ENCODE measurements at places on chromosomes 5 and 9. TPM values are rescaled to one million over a fixed set of nuclear protein-coding genes. Genes with fewer than 3 reads are reported as not detected.

DNA sequence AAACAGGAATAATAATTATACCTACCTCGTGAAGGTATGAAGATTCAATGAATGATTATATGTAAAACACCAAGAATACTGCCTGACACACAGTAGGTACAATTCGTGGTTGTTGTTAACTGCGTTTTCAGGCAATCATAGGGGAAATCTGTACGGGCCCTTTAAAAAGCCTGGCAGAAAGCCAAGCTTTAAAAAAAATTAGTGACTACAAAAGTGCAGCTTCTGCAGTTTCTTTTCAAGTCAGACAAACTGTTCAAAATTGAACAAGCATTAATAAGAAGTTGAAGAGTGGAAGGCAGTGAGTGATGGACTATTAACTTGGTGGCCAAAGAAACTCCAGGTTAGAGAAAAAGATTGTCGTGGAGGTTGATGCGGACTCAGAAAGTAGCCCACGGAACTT is 85.9 kb upstream of the TRIO start:
- no peak for DNase-seq

GRCh38 chr5:173572431-173573125 is 43.9 kb downstream of the BOD1 start:
- no peak for DNase-seq

DNA sequence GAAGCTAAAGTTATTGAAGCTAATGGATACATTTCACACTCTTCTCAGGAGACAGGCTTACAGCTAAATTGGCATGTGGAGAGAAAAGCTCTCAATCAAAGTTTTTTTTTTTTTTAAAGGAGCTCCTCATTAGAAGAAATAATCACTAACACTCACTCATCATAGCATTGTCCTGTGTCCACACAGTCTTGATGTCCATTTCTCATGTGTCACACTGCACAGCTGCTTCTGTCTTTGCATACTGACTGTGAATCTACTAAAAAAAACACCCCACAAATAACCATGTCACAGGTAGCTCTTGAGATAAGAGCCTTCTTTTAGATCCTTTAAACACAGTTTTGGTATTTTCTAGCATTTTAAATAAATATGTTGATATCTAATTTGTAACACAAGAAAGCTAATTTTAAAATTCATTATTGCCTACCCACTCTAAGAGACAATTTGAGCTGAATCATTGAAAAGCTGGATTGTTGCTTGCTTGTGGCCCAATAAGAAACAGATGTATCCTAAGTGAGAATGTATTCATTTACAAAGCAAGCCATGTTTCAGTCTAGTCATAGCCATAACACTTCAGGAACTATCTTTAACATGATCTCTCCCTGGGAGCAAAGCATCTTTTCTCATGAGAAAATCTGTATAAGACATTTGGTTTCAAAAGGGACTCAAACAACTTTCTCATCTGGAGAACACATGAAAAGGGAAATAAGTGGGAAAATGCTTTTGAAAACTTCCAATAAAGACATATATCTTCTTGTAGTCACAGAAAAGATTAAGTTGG is 48.1 kb upstream of the PCSK1 start:
- no peak for DNase-seq

DNA sequence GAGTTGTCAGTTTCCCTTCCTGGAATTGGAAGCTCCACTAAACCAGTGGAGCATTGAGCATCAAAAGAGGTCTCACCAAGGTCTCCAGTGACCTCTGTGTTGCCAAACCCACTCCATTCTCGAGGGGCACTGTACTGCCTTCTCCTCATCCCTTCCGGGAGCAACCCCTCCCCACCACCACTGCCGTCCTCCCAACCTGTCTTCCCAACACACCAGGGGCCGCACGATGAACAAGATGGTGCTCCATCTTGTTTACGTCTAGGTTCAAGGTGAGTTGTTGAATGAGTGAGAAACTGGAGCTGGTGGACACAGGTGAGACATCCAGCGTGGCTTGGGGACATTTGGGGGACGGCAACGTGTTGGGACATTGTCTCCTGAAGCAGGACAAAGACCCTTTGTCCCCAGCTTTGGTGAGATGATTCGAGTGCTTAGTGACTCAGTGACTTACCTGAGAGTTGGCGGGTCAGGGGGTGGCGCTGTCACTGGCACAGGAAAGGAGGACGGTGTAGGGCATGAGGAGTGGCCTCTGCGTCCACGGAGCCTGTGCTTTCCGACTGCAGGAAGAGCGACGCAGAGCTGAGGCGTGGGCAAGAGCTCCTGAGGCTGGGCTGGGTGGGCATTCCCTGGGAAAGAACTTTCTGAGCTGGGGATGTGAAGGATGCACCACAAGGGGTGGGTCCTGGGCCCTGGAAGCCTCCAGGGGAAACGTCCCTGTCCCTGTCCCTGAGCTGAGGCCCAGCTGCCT is 44.8 kb upstream of the RNU6ATAC start:
- DNase-seq: no peak

DNA sequence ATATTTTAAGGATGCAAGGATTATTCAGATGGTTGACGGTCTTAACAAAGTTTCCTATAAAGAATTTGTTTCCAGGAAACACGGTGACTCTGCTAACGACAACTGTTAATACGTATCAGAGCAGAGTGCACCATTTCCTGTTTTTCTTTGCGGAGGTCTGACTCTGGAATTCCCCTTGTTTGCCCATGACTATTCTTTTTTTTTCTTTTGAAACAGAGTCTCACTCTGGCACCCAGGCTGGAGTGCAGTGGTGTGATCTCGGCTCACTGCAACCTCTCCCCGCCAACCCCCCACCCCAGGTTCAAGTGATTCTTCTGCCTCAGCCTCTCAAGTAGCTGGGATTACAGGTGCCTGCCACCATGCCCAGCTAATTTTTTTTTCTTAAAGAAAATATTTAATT is 115.9 kb downstream of the CDC42SE2 start:
- DNase-seq: peak; percentile 36

DNA sequence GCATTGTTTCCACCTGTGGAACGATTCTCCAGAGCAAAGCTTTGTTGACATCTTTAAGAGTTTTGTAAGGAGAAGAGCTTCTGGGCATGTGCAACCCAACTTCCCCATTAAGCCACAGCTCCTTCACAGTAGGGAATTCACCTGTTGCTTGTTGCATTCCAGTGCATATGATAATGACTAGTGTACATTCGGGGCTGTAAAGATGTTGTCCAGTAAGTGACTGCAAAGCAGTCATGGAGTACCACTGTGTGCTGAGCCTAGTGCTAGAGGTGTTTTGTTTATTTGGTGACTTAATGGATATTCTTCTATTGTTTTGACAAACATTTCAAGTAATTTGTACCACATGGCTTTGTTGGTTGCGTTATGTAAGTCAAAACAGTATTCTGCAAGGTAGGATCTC is 12.8 kb downstream of the UGCG start:
- DNase-seq: no peak

Gene CDKN2B
- total RNA-seq: 1.8 TPM

DNA sequence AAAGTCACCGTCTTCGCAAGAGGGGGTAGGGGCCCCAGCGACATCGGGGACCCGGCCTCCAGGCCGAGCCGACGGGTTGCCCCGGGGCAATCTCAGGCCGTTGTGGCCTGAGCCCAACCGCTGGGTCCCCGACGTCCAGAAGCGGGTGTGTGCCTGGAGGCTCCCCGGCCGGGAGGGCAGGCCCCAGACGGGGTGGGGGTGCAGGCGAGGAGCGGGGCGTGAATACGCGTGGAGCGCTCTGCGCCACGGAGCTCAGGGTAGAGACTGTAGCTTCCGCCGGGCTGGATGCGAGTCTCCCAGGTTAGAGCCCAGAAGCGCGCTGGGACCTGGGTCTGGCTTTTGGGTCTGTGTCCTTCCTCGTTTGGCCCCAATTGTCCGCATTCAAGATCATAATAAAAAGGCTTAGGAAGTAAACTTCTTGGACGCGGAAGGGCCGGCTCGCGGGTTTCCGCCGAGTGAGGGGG is 3.5 kb downstream of the BARX1 start:
- DNase-seq: no peak

Gene OR1Q1
- not detected for total RNA-seq

GRCh38 chr5:9283473-9283872 is 262.4 kb downstream of the SEMA5A start:
- DNase-seq: no peak

DNA sequence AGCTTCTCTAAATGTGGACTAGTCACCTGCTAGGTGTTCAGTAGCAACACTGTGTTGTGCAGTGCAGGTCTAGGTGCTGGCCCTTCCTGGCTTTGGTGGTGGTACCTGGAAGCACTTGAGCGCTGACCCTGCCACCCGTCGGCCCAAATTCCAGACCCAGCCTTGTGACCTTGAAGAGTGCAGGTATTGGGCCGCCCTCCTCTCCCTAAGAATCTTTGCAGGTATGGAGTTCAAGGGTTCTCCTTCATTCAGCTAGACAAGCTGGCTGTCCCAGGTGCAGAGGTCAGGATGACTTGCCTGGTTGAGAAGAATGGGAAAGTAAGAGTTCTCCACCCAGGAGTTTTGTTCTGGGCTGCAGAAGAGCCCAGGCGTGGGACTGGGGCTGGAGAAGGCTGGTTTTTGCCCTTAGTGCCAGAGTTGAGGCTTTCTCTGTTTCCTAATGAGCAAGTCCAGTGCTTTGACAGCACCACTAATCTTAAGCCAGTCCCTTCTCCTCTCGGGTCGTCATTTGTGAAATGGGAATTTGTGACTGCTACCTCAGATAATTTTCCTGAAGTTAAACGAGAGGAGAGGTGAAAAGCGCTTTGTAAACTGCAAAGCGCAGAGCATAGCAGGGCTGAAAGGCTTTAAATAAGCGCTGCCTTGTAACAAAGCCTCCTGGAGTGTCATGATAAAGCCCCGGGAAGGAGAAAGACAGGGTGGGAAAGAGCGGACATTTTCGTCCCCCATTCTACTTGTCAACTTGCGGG is 4.0 kb downstream of the FOXE1 start:
- DNase-seq: no peak

DNA sequence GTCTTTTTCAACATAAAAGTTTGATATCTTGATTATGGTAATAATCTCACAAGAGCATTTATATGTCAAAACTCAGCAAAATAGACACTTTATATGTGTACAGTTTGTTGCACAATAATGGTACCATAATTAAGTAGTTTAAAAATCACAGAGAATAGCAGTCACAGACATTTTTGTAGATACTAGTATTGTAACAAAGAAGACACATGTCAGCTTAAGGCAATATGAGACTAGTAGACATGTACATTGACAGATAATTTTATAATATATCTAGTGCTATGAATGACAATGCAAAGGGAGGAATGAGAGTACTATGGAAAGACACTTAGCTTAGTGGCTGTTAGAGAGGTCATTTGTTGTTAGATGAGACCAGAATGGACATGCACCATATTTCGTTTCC is 1490.6 kb upstream of the CDH6 start:
- no peak for DNase-seq

DNA sequence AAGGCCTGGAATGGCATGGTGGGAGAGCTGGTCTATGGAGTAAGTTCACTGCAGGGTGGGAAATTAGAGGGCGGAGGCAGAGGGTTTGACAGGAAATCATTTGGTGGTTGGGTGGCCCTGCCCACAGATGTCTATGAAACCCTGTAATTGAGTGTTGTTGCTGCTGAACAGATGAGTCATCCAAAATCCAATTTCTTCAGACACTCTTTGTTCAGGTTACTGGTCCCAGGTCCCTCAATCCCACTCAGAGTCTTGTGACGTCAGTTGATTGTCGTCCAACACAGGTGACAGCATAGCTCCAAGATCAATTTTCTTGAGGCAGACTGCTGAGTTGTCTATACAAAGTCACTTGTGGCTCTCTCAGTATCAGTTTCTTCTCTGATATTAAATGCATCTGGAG is 208.6 kb downstream of the GRIA1 start:
- DNase-seq: no peak

Gene HAPLN1
- total RNA-seq: 24.4 TPM

DNA sequence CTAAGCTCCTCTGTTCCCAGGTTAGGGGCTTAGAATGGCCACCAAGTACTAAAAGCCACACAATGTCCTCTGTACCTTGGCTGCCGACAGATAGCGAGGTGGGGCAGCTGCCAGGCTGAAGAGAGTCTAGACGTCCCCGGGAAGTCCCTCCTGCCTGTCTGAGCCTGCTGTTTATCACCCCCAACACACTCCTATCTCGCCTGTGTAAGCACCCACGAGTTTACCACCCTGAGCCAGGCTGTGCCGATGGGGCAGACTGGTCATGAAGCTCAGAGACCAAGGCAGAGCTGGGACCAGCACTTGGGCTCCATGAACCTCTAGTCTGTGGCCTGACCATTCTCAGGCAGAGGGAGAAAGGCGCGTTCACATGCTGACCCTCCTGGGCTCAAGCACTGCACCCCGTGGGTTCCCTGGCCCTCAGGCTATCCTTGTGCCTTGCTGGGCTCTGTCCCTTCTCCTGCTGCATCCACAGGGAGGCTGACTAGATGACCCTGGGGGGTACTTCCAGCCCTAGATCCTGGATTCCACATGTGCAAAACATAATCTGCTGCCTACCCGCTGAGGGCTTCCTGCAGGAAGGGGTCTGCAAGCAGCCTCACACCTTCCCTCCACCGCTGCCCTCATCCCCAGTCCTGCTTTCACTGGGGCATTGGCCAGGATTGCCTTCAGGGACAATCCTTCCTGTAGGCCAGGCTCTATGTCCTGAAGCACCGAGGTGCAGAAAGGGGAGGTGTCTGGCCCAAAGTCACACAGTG is 18.6 kb upstream of the SLC25A51 start:
- DNase-seq: no peak

DNA sequence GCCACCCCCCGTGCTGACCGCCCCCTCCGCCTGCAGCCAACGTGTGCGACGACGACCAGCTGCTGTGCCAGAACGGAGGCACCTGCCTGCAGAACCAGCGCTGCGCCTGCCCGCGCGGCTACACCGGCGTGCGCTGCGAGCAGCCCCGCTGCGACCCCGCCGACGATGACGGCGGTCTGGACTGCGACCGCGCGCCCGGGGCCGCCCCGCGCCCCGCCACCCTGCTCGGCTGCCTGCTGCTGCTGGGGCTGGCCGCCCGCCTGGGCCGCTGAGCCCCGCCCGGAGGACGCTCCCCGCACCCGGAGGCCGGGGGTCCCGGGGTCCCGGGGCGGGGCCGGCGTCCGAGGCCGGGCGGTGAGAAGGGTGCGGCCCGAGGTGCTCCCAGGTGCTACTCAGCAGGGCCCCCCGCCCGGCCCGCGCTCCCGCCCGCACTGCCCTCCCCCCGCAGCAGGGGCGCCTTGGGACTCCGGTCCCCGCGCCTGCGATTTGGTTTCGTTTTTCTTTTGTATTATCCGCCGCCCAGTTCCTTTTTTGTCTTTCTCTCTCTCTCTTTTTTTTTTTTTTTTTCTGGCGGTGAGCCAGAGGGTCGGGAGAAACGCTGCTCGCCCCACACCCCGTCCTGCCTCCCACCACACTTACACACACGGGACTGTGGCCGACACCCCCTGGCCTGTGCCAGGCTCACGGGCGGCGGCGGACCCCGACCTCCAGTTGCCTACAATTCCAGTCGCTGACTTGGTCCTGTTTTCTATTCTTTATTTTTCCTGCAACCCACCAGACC is 80.2 kb downstream of the NTNG2 start:
- DNase-seq: no peak

GRCh38 chr9:92432972-92433548 is 8.8 kb upstream of the OMD start:
- DNase-seq: no peak
